Hematopoietic multipotent progenitor cell (in vitro differentiated cells): ENCODE measurements at places on chromosomes 2 and 18. TPM values are rescaled to one million over a fixed set of nuclear protein-coding genes. Genes with fewer than 3 reads are reported as not detected.

GRCh38 chr2:128494640-128495321 lies 176.1 kb upstream of the HS6ST1 start:
- DNase-seq, result peak; percentile 23

EVX2 gene
- not detected for total RNA-seq

- DNase-seq, result no peak
These were observed 29.3 kb upstream of the INSIG2 start for GRCh38 chr2:118058951-118059350.

MGAT4A gene
- total RNA-seq, result 6.7 TPM

DNA sequence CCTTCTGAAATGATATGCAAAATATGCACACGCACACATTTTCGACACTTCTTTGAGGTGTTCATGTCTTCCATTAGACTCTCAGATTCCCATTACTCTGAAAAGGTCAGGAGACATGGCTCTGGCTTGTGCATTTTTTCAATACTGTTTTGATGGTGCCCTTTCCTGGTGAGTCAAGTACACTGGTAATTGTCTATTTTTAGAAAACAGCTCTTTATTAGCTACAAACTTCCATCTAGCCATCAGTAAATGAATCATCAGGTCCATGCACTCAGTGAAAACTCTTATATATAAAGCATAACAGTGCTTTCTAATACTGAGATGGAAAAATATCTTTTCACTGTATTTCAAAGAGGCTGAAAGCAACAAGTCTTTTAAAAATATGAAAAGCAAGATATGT lies 194.9 kb downstream of the GALNT1 start:
- DNase-seq, result no peak

- DNase-seq, result no peak
These were observed 148.6 kb upstream of the PKDCC start for GRCh38 chr2:41899189-41899588.

- no peak for DNase-seq
These were observed 91.5 kb downstream of the ATAD2B start for GRCh38 chr2:23835423-23835822.

PRKAG3 gene
- total RNA-seq, result not detected

RFX8 gene
- 0.81 TPM for total RNA-seq
